Heart right ventricle (tissue), 16 donors: ENCODE measurements at places on chromosomes 12 and 14.

- DNase-seq = no peak
Observed at GRCh38 chr12:6471989-6472360, 1.5 kb upstream of the VAMP1 start.

GRCh38 chr12:90682398-90682797 is 272.6 kb downstream of the CCER1 start:
- no peak for DNase-seq

GRCh38 chr12:6199531-6200255 is 507 bp upstream of the CD9 start:
- DNase-seq = peak; percentile 69

GRCh38 chr14:55000381-55000780 is 26.5 kb downstream of the WDHD1 start:
- DNase-seq = no peak

GRCh38 chr14:52397844-52398243 is 83.7 kb downstream of the PTGER2 start:
- DNase-seq = no peak

DNA sequence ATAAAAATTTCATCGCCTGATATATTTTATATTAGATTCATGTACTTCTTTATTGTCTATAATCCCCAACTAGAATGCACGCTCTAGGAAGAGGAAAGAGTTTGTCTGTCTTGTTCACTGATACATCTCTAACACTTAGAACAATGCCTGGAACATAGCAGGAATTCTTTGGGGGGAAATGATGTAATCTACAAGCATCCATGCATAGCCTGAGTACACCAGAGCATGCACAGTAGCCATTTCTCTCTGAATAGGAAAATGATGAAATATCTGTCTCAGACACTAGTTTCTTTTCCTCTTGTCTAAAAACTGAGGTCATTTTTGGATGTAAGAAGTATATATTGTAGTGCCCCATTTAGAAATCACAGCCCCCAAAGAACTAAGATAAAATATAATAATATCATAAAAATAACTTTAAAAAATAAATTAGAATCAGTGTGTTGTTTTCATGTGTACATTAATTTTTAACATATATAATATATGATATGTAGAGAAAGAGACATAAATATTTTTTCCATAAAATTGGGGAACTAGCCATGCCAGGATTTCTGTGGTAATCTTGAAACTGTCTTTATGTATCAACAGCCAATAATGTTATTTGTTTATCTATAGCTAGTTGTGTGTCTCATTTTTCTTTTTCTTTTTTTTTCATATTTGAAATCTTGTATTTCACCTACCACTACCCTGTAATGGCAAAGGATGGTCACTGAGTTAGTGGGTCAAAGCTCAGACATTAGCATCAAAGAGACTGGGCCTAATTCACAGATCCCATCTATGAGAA is 155.6 kb upstream of the TMCC3 start:
- no peak for DNase-seq

DNA sequence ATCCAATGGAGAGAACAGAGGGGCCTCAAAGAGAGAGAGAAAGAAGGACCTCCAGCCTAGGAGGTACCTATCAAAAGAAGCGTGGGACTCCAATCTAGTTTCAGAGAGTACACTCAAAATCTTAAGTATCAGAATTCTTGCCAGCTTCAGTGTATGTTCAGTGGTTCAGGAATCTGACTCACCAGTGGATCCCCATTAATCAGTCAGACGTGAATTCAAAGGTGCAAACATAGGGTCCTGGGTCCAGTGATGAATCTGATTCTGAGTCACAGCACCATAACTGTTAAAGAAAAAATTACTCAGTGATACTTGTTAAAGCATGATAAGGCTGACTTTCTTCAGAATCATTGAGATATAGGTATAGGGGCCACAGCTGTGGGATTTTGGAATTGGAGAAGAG is 33.2 kb downstream of the ETNK1 start:
- DNase-seq = no peak

DNA sequence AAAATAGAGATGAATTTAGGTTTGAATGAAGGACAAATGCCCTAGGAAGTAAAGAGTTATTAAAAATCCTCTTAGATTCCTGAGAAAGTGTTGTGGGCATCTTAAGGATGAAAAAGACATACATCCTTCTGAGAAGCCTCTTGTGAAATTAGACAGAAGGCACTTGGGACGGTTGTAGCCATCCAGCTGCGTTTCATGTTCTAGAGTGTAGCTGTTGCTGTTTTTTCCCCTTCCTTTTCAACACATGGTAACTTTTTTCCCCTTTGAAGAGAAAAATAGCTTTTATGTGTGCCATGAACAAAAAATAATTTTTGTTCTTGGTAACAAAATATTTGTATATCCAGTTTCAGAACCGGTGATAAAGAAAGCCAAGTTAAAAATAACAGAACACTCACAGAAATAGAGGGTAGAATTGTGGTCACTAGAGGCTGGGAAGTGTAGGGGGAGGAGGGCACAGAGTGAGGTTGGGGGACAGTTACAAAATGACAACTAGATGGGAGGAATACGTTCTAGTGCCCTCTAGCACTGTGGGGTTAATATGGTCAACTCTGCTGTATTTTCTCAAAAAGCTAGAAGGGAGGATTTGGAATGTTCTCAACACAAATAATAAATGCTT is 58.4 kb downstream of the PTHLH start:
- no peak for DNase-seq

GRCh38 chr12:20248646-20249045 is 119.7 kb upstream of the PDE3A start:
- no peak for DNase-seq

GRCh38 chr14:89428546-89429198 is 11.6 kb upstream of the FOXN3 start:
- DNase-seq = no peak

DNA sequence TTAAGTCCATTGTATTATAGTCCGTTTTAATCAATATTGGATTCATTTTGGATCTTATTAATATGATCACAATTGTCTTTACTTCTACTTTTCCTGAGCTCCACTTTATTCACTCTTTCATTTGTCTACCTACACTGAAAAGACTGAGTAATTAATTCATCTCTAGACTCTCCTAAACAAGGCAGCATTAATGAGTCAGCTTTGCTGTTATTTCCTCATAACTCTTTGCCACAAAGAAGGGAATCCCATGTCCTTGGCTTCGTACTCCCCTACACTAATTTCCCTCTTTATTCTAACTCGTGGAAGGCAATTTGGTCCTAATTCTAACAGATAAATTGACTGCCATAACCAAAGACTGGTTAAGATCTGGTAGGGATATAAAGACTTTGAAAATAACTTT is 91.9 kb downstream of the ARMH4 start:
- no peak for DNase-seq

DNA sequence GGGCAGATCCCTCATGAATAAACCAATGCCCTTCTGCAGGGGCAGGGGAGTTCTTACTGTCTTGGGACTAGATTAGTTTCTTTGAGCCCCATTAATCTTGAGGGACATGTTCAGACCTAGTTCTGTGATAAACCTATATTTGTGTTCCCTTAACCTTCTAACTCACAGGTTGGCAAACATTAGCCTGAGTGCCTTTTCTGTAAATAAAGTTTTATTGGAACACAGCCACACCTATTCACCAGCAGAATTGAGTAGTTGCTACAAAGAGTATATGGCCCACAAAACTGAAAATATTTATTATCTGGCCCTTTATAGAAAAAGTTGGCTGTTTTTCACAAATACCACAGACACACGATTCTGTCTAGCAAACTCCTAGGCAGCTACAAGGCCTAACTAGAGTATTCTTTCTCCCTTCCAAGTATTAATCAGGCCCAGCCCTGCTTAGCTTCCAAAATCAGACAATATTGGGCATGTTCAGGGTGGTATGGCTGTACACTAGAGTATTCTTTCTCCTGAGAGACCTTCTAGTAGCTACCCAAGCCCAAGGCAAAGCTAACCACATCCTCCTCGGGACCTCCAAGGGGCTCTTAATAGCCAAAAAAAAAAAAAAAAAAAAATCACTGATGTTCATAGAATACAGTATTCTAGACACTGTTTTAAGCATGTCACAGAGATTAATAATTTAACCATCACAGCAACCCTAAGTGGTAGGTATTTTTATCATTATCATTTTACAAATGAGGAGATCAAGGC is 199.3 kb upstream of the PWP1 start:
- DNase-seq = no peak

- DNase-seq = peak; percentile 72
Observed at GRCh38 chr14:105061428-105062047, 3.7 kb downstream of the GPR132 start.

DNA sequence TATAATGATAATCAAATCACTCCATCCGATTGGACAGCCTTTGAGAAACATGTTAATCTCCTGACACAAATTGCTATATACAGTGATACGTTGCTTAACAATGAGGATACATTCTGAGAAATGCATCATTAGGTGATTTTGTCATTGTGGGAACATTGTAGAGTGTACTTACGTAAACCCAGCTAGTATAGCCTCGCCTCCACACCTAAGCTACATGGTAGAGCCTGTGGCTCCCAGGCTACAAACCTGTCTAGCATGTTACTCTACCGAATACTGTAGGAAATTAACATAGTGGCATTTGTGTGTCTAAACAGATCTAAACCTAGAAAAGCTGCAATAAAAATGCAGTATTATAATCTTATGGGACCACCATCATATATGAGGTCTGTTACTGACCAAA is 128.6 kb upstream of the PWP1 start:
- DNase-seq = no peak

DNA sequence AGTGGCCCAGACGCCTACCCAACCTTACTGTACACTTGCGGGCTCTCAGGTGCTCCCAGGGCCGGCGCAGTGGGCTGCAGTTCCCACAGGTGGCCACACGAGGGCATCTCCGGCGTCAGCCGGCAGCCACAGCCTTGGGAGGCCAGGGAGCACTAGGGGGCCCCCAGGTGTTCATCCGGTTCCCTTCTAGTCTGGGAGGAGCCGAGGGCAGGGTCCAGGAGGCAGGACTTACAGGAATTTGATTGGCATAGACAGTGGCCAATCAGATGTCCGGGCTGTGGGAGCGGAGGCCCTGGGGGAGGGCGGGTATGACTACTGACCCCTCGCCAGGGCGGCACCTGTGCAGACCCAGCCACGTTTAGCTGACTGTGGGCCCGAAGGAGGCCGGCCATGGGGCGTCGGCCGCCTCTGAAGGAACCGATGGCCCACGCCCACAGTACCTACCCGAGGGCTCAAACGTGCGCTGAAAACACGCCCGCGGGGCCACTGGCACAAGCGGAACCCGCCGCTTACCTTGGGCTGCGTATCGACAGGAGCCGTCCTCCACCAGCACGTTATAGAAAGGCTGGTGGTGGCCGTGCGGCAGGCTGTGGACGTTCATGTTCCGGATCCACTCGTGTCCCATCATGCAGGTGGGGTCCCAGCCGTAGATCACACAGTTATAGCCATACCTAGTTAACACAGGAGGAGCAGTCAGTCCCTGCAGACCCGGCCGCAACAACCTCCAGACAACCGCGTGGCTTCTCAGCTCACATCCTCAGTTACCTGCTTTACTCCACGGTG is 34.8 kb downstream of the FBXO21 start:
- peak; percentile 46 for DNase-seq

DNA sequence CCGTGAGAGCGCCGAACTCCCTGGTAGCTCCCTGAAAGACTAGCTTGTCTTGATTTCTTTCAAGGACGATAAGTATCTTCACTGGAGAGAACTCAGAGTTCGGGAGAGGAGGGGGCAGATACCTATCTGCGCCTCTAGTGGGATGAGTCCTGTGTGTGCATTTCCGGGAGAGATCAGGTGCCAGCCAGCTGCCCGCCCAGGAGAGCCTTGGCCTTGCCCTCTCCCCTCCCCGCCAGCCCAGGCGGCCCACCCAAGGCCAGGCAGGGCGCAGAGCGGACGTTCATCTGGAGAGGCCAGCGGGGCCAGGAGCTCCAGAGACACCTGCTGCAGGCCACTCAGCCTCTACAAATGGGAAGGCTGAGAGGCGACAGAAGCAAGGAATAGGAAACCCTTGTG is 1.0 kb downstream of the CD9 start:
- no peak for DNase-seq

- no peak for DNase-seq
Observed at GRCh38 chr14:79418649-79419415, 792.5 kb downstream of the DIO2 start.

DNA sequence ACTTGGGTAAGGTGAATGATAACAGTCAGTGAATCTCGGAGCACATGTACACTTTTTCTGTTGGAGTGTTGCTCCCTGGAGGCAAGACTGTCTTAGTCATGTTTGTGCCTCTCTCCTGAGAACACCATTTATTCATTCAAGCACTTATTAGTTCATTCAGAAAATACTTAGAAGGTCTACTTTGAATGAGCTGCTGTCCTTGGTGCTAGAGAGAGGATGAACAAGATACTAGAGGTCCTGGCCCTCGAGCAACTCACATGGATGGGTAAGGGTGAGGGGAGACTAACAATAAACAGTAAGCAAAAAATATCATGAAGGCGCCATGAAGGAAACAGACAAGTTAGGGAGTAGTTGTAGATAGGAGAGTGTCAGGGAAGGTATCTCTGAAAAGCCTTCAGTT is 17.1 kb upstream of the SAMD4A start:
- DNase-seq = no peak

GRCh38 chr14:88818018-88818417 is 6.4 kb upstream of the TTC8 start:
- no peak for DNase-seq

- no peak for DNase-seq
Observed at GRCh38 chr12:13194401-13195110, 2.0 kb upstream of the EMP1 start.

DNA sequence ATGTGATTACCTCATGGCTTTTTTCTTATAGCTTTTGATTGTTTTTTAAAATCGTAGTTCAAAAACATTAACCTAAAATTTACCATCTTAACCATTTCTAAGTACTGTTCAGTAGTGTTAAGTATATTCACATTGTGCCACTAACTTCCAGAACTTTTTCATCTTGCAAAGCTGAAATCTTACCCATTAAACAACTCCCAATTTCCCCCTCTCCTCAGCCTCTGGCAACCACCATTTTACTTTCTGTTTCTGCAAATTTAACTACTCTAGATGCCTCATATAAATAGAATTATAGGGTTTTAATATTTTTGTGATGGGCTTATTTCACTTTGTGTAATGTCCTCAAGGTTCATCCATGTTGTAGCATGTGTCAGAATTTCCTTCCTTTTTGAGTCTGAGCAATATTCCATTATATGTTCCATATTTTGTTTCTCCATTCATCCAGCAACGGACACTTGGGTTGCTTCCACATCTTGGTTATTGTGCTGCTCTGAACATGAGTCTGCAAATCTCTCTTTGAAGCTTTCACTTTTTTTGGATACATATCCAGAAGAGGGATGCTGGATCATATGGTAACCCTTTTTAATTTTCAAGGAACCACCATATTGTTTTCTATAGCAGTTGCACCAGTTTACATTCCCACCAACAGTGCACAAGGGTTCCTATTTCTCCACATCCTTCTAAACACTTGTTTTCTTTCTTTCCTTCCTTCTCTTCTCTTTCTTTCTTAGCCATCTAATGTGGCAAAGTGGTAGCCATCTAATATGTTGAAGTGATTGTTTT is 5.0 kb downstream of the HIF1A start:
- DNase-seq = no peak

DNA sequence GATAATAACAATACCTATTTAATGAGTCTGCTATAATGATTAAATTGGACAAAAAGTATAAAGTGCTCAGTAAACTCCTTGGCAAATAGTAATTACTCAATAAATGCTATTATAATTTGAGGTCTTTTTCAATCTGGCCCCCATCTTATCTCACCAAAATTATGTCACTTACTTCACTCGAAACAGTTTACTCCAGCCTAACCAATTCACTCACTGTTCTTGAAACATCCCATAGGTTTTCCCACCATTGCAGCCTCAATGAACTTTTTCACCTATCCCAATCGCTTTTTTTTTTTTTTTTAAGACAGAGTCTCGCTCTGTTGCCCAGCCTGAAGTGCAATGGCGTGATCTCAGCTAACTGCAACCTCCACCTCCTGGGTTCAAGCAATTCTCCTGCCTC is 17.5 kb upstream of the PRKAG1 start:
- no peak for DNase-seq
